ENCODE measurements at places on chromosomes 1 and 21.

DNA sequence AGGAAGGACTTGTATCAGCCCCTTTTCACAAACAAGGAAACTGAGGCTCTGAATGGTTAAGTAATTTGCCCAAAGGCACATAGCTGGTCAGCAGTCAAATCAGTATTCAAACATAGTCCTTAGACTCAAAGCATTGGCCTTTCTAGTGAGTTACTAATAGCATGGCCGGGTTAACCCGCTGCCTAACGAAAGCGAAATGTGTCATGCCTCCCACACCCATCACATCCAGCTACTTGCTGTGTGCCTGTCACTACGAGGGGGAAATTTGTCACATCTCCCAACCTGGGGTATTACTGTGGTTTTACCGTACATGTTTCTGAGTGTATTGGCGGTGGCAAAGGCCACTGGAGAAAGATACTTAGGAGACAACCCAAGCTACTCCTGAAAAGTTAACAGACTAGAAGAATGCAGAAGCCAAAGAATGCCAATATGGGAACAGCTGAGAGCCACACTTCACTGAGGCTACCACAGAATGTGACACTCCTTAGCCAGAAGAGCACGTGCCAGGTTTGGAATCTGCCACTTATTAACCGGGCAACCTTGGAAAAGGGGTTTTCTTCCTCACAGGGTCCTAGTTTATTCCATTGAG lies 363.5 kb downstream of the KCNH1 start:
- no peak for DNase-seq

- DNase-seq: no peak
These were observed 56.4 kb downstream of the PCBP3 start for GRCh38 chr21:45699966-45700365.

- DNase-seq: no peak
These were observed 112.8 kb upstream of the USP25 start for GRCh38 chr21:15616864-15617574.

GRCh38 chr1:199914546-199914945 lies 113.0 kb upstream of the NR5A2 start:
- no peak for DNase-seq

DNA sequence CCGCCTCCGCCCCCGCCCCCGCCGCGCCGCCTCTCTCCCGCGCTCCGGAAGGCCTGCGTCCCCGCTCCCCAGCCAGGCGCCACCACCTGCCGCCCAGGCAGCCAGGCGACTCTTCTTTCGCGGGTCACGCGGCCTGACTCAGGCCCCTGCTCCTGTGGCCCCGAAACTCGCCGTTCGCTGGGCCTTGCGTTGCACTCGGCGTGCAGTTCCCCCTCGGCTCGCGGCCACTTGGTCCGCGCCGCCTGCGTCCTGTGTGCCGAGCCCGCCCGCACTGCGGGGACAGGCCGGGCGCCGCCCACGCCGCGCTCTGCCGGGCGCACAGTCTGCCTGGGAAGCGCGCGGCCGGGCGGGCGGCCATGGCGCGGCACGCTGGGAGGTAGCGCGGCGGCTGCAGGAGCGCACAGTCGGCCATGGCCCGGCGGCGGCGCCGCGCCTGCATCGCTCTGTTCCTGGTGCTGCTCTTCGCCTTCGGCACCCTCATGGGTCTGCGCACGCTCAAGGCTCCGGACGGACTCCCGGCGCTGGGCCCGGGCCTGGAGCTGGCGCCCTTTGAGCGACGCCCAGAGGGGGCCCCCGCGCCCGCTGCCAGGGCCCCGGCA lies at the start of gene MANEAL:
Gene MANEAL, plus strand, starts transcription at position 75 of the 599 bp plus-strand sequence. Its CDS starts 336 bp downstream, at position 411.
- DNase-seq: no peak

DNA sequence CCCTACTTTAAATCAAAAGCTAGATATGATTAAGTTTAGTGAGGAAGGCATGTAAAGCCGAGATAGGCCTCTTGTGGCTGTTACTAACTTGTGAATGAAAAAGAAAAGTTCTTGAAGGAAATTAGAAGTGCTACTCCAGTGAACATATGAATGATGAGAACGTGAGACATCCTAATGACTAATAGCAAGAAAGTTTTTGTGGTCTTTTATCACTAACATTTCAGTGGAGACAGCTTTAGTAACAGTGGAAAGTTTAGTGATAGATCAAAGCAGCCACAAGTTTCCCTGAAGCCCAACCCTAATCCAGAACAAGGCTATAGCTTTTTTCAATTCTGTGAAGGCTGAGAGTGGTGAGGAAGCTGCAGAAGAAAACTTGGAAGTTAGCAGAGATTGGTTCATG lies 73.6 kb upstream of the LRRC8B start:
- DNase-seq: no peak
